ENCODE measurements at places on chromosomes 11 and 22.

GRCh38 chr11:103619938-103620337, 416.5 kb upstream of the DDI1 start:
- no peak for DNase-seq

GRCh38 chr11:94036096-94036495, 14.9 kb downstream of the HEPHL1 start:
- no peak for DNase-seq

GRCh38 chr22:35367331-35367886, 13.5 kb upstream of the HMOX1 start:
- DNase-seq: no peak

DNA sequence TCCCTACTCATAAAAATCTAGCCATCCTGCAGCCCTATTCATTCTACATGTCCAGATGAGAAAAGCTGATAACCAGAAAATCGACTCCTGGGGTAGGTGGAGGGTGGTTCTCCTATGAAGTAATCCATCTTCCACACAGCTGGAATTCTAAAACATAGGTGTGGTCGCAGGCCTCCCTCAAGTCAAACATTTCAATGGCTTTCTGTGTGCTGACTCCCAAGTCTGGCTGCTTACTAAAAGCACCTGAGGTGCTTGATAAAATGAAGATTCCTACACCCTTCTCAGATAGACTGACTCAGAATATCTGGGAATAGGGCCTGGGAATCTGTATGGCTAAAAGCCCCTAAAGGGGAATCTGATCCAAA, 26.1 kb downstream of the IRAG1 start:
- DNase-seq: no peak

DNA sequence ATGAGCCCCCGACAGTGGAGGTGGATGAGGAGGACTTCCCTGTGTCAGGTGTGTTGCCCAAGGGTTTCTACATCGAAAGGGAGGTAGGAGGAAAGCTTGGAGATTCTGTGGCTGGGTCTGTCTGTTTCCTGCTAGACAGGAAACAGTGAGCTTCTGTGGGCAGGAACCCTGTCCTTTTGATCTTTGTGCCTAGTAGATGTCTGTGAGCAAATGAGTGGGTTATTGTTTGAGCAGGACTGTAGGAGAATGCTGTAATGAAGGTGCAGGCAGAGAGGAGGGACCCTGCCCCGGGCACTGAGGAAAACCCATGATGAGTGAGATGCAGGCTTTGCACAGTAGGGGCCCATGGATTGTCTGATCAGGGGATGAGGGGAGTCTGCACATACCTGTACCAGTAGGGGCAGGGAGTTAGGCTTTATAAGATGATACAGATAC, 14.0 kb downstream of the USP35 start:
- no peak for DNase-seq

DNA sequence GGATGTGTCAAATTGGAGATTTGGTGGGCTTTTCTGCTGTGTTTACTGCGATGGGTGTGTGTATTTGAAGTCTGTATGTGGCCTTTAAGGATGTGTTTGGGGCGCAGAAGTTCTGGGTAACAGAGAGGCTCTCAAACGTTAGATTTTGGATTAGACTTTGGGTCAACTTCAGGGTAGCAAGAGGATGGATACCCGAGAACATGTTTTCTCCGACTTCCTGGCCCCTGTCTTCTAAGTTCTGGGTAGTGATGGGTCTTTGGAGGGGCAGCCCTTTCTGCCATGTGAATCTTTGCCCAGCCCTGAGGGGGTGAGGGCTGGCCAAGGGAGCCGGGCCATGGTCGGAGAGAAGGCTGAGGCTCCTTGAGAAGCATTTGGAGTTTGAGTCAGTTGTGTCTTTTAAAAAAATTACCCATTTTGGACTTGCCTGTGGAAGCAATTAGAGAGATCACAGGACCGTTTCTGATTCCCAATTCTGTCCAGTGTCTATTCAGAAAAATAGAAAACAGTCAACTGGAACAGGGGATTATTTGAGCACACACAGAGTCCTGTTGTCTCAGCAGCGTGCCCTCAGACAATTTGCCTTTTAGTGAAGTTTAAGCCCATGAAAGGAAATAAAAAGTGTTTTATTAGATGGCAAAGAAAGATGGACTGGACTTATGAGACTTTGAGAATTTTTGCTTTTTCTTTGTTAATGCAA, 114.4 kb downstream of the PTPRJ start:
- no peak for DNase-seq

DNA sequence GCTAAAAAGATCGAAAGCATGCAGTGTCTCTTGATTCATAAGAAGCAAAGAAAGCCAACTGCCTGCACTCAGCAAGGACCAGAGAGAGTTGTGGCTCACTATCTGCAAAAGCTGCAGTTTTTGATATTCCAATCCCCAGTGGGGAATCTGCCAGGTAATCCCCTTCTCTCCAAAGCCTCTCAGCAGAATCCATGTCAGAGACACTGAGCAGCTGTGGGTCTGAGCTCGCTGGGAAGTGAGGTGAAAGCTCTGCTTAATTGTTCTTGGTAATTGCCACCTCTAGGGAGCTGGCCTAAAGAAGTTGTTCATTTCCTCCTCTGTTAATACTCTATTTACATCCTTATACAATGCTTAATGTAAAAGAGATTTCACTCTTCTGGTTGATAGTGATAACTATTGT, 261.3 kb upstream of the LRRC4C start:
- no peak for DNase-seq

DNA sequence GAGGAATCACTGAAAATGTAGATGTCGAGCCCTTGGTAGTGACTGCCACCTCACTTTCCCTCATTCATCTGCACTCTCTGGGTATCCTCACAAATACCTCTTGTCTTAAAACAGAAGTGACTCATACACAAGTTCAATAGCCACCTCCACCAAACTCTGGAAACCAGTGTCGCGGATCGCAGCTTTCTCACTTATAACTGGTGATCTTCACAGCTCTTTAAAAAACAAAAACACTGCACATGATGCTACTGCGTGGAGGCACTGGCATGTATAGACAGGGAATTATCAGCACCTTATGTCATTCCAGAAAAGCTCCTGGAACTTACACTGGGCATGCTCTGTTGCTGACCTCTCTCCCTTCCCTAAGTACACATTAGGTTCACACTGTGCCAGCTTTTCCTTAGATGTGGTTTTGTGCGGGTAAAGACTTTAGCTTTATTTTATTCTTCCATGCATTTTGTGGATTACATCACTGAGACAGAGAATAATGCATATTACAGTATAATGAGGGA, 425.5 kb upstream of the CADM1 start:
- no peak for DNase-seq

GRCh38 chr11:7300281-7300680, 48.6 kb downstream of the SYT9 start:
- no peak for DNase-seq

DNA sequence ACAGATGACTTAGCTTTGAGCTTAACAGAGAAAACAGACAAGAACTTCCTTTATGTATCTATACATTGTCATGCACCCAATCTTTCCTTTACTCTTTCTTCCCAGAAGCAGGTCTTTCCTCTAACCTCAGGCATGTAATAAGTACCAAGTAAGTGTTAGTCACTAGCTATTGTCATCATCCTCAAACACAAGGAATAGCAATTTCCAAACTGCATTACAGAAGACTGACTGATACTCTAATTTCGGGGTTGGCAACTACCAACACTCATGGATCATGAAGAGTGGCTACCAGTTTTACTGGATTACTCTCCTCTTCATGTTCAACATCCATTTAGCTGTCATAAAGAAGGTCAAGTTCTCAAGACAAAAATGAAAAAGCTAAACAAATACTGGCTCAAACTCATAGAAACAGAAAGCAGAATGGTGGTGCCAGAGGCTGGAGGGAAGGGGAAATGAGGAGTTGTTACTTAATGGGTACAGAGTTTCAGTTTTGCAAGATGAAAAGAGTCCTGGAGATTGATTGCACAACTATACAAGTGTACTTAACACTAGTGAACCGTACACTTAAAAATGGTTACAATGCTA, 111.6 kb downstream of the SIK3 start:
- no peak for DNase-seq

GRCh38 chr11:57641011-57641807, 8.5 kb downstream of the YPEL4 start:
- DNase-seq: no peak

DNA sequence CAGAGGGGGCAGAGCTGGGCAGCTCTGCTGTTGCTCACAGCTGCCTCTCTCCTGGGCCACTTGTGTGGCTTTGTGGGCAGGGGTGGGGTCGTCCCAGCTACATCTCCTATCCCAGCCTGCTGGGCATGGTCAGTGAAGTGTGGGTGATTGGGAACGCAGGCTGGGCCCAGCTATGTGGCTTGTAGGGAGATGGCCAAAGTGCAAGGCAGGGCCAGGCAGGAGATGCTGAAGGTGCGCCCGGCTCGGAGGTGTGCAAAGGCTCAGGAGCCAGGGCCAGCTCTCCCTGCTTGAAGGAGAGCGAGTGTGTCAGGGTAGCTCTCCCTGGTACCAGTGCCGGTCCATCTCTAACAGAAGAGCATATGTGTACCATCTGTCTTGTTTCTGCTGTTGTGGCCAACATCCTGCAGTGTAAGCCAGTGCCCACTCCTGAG, 8.4 kb upstream of the RANBP1 start:
- no peak for DNase-seq

DNA sequence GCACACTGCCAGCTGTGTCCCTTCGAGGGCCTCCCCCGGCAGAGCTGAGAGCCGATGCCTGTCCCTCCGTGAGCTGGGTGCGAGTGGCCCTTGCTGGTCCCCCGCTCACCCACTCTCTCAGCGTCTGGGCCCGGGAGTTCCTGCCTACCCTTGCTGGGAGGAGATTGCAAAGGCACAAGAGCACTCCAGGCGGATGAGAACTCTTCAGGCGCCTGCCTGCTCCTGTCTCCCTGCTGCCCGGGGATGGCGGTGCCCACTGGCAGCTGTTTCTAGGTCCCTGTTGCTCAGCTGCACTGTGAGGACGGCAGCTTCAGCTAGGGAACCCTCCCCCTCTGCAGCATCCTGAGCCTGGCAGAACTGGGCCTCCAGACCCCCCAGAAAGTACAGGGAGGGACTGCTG, 61.1 kb downstream of the FLRT1 start:
- DNase-seq: no peak

- DNase-seq: no peak
Measured at GRCh38 chr11:47078751-47079521, 97.7 kb downstream of the ARFGAP2 start.

GRCh38 chr22:39946126-39946502, 14.1 kb upstream of the TMA7B start:
- no peak for DNase-seq

DNA sequence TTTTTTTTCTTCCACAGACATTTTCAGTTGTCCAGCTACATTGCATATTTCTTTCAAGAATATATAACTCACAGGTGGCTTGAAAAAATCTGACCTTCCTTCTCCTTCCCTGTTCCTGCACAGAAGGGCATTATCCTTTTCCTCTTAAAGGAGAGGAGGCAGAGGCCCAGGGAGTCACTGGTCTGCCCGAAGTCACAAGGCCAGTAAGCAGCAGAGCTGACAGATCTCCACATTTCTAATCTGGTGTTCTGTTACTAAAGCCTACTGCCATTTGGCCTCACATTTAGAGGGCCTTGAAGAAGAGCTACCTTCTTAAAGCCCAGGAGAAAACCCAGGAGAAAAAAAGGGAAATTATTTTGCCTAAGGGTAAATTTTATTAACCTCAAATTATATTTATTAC, 12.3 kb downstream of the ENDOD1 start:
- no peak for DNase-seq

GRCh38 chr11:36985562-36985961, 387.5 kb upstream of the RAG2 start:
- DNase-seq: no peak

- no peak for DNase-seq
Measured at GRCh38 chr11:108886660-108887009, 221.8 kb downstream of the DDX10 start.

DNA sequence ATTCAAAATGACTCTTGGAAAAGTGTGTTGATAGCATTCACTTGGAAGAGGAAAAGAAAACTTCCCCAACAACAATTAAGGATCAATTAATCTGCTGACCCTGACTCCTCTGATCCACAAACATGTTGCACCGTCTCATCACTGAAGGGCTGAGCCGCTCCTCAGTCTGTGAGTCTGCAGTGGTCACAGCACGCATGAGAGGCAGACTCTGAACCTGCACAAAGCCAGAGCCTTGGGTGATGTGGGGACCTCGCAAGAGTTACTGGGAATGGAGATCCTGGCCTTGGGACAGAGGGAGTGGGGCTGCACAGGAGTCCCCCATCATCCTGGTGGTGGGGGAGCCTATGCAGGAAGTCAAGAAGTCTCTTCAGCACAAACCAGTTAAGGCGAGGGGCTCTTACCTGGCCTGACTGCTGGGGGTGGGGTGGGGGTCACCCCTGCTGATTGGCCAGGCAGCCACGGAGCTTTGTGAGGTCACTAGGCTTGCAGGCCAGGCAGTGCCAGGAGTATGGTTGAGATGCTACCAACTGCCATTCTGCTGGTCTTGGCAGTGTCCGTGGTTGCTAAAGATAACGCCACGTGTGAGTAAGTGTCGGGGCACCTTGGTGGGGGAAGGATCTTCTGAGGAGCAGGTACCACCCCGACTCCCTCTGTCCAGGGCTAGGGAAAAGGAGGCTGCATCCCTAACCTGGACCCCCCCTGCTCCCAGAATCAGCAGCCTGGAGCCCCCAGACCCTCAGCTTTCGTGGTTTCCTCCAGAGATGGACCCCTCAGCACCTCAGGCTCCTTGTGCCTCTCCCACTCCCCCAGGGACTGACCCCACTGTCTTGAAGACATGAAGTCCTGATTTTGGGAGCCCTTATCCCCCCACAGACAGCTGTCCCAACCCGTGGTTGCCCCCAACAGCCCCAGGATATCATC, at the start of gene ACR:
Gene ACR, plus strand, starts transcription at position 477 of the 921 bp plus-strand sequence. Its CDS starts 32 bp downstream, at position 509.
- no peak for DNase-seq

GRCh38 chr22:38461414-38462081, 6.3 kb upstream of the KDELR3 start:
- DNase-seq: peak; percentile 82

GRCh38 chr11:124834526-124835180, 30.6 kb upstream of the ROBO3 start:
- DNase-seq: no peak

DNA sequence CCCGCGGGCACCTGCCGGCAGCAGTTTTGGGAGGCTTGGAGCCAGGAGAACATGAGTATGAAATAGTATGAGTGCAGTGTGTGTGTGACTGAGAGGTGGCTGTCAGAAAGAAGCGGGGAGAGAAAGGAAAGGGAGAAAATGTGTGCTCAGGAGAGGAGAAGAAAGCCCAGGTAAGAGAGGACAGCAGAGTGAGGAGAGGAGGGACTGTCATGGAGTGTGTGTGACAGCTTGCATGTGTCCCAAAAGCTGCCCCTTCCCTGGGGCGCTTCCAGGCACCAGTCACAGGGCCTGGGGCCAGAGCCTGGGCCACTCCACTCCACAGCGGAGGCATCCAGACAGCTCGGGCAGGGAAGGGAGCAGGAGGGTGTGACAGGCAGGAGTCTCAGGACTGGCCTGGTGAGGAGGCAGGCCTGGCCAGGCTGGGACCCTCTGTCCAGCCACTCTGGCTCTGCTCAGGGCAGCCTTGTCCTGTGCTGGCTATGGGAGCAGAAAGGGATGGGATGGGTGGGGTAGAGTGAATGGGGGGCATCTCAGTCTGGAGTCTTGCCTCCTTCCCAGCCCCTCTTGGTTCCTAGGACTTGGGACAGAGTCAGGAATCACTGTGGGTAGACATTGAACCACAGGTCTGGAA, 949 bp downstream of the MMP11 start:
- DNase-seq: no peak

- DNase-seq: no peak
Measured at GRCh38 chr11:94749369-94749768, 18.8 kb upstream of the AMOTL1 start.

Measured in HCT116 (cell line).